Progenitor cell of endocrine pancreas (in vitro differentiated cells): ENCODE measurements at places on chromosomes 5 and 9. TPM values are rescaled to one million over a fixed set of nuclear protein-coding genes. Genes with fewer than 3 reads are reported as not detected.

Gene PLPPR1
- total RNA-seq = 12.2 TPM in 2 replicates

Gene FOXD4L6
- not detected in 2 replicates for total RNA-seq

Gene RLN1
- 0.91 and 1.2 TPM in 2 replicates for total RNA-seq

Gene SLC6A19
- 2.2 and 2.6 TPM in 2 replicates for total RNA-seq

Gene PTPRD
- 115 and 124 TPM in 2 replicates for total RNA-seq

Gene TEX48
- not detected in 2 replicates for total RNA-seq

Gene ZNF454
- 0.36 and 0.62 TPM in 2 replicates for total RNA-seq

Gene OR13C8
- total RNA-seq = not detected in 2 replicates
